CD4-positive, alpha-beta T cell treated with Interleukin-4 for 1 hour (primary cell): ENCODE measurements at places on chromosomes 3 and 15.

DNA sequence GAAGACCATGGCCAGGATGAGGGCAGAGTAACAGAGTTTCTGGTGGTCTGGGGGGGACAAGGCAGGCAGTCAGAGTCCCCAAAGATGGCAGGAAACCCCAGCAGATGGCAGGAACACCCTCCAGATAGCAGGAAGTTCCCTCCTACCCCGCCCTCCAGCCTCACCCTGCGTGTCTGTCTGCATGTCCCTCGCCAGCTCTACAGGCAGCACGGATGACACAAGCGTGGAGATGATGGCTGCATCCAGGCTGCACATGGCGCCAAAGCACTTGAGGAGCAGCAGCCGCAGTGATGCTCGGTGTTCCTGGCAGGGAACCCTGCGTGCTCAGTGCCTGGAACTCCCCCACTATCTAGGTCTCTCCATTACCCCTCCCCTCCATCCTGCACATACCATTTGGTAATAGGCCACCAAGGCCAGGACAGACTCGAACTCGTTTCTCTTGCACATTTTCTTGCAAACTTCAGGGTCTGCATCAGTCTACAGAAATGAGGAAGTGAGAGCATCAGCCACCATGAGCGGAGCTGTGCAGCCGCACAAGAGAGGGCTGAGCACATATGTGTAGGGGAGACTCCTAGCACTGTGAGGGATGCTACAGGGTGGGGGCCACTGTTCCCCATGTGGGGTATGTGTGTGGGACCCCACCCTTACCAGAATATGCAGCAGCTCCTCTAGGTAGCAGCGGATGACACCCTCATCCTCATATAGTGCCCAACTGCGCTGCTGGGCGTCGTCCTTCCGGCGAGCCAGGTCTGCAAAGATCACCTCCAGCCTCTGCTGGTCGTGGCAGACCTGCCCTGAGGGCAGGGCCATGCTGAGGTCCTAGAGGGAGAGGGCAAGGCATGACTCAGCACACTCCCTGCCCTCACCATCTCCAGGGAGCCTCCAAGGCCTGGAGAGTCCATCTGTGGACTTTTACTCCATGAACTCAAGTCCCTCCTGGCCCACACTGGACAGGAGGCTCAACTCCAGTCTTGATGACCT, 6.0 kb downstream of the NCKIPSD start:
- no peak for DNase-seq

- DNase-seq: no peak
Observed at GRCh38 chr15:86333819-86334218, 254.1 kb downstream of the AGBL1 start.

DNA sequence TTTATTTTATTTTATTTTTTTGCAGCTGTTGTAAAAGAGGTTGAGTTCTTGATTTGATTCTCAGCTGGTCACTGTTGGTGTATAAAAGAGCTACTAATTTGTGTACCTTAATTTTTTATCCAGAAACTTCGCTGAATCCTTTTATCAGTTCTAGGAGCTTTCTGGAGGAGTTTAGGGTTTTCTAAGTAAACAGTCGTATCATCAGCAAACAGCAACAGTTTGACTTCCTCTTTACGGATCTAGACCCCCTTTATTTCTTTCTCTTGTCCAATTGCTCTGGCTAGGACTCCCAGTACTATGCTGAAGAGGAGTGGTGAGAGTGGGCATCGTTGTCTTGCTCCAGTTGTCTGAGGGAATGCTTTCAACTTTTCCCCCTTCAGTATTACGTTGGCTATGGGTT, 165.8 kb upstream of the KCNMB2 start:
- no peak for DNase-seq

DNA sequence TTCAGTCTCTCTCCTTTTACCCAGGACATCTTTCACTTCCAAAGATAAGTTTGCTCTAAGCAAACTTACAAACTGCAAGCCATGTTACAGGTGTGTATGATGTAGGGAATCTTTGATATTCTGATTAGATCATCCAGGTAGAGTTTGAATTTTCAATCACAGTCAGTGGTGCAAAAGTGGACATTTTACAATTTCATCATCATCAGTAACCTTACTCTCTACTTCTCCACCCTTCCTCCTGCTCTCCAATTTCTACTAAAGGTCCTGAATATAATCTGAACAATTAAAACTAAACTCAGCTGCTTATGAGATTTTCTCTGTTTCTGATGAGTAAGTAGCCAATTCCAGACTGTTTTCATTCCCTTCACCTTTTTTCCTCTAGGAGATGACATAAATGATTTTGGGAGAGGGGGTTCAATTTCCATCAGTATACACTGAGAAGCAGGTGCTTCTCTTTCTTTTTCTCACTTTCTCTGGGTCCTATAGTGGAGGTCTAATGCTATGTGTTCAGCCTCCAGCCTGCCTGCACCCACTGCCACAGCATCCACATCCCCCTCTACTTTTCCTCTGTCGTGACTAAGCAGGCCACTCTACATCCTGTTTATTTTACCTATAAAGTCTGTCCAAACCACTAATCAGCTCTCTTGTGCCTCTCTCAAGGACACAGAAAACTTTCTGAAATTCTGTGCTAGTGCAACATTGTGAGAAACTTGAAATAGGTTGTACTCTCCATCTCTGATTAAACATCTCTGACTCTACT, 27.6 kb downstream of the SUCNR1 start:
- DNase-seq: no peak

DNA sequence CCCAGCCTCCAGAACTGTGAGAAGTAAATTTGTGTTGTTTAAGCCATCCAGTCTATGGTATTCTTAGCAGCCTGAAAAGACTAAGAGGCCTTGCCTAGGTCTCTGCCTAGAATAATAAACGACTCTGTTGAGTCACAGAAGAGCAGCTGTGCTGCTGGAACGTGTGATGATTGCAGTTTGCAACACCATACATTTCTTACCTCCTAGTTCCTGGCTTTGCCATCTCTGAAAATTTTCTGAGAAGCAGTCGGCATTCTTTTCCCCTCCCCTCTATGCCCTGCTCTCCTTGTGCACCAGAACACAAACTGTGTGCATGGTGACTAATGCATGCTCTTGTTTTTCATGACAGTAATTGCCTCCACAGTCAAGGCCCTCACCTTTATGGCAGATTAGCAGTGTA, 301.3 kb downstream of the IL20RB start:
- DNase-seq: no peak

- peak; percentile 30 for DNase-seq
Observed at GRCh38 chr3:9787714-9788113, 4.6 kb downstream of the TADA3 start.

GRCh38 chr3:139261754-139262586, 81.8 kb upstream of the MRPS22 start:
- peak; percentile 3 for DNase-seq

DNA sequence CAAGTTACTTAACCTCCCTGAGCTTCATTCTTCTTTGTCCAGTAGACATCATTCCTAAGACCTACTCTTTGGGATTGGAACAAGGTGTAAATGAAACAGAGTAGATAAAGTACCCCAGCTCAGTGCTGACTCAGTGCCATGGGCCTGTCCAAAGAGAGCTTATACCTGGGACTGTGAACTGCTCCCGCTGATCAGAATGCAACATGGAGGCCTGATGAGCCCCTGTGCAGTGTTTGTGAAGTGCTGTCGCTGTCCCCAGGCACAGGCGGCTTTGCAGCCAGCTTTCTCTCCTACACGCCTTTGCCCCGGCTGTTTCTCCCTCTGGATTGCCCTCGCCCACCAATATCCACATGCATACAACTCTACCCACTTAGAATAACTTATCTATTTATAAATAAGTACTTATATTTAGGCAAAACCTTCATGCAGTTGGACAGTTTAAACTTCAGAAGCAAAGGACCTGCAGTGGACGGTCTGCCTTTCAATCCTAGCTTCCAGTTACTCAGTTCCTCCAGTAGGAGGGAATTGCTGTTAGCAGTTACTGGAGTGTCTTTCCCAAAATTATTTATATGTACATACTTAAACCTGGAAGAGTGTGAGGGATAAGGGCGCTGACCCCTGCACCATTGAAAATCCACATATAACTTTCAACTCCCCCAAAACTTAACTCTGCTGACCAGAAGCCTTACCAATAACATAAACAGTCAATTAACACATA, 80.0 kb downstream of the CORO2B start:
- DNase-seq: no peak

DNA sequence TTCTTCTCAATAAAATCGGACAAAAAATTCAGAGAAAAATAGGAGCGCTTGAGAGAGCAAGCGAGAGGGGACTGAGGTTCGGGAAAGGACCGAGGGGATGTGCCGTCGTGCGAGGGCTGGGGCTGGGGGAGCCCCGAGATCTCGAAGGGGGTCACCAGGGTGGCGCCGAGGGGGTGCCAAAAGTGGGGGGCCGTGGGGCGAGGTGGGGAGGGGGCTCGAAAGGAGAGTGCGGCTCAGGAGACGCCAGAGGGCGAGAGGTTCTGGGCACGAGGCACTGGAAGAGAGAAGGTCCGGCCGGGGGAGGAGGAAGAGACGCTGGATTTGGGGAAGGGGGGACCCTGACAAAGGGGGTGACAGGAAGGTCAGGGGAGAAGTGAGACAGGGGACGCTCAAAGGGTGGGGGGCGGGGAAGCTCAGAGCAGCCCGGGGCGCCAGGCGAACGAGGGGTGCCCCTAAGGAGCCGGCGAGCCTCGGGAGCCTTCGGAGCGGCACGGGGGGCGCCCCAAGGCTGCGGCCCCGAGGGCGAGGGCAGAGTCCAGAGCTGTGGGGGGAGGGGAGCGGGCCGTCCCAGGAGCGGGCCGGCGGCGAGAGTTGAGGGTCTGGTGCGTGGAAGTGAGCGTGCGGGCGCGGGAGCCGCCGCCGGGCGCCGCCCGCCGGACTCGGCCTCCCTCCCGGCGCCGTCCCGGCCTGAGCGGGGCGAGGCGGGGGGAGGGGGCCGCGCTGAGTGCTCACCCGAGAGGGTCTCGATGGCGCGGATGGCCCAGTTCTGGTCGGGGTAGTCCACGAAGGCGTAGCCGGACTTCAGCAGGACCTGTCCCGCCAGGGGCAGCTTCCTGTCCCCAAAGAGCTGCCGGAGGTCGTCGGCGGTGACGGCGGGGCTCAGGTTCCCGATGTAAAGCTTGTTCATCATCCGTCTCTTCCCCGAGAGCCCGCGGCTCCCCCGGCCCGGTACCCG, 514 bp downstream of the IGF2BP2 start:
- DNase-seq: no peak

GRCh38 chr3:115667738-115668065, 44.4 kb downstream of the GAP43 start:
- DNase-seq: no peak

DNA sequence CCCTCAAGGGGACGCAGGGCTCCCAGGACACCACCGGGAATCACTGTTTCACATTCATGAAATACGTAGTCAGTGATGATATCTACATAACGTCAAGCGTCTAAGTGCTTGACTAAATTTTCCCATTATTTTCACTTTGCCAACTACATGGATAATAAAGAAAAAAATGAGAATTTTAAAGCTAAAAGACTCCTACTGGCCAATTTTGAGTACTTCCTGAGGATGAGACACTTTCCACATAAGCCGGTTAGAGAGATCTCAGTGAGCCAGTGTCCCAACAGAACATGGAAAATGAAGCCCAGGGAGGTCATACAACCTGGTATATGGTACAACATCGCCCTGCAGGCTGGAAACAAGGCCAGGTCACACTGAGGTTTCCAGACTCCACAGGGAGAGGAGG, 928.1 kb downstream of the FHIT start:
- DNase-seq: no peak
